ENCODE measurements at places on chromosomes 1 and 21.

DNA sequence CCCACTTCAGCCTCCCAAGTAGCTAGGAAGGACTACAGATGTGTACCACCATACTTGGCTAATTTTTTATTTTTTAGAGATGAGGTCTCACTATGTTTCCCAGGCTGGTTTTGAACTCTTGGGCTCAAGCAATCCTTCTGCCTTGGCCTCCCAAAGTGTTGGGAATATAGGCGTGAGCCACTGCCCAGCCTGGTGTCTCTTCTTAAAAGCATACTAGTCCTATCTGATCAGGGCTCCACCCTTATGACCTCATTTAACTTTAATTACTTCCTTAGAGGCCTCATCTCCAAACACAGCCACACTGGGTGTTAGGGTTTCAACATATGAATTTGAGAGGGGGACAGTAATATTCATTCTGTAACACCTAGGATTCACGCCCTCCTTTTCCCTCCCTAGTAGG lies 130.9 kb downstream of the GLIS1 start:
- DNase-seq, result no peak

DNA sequence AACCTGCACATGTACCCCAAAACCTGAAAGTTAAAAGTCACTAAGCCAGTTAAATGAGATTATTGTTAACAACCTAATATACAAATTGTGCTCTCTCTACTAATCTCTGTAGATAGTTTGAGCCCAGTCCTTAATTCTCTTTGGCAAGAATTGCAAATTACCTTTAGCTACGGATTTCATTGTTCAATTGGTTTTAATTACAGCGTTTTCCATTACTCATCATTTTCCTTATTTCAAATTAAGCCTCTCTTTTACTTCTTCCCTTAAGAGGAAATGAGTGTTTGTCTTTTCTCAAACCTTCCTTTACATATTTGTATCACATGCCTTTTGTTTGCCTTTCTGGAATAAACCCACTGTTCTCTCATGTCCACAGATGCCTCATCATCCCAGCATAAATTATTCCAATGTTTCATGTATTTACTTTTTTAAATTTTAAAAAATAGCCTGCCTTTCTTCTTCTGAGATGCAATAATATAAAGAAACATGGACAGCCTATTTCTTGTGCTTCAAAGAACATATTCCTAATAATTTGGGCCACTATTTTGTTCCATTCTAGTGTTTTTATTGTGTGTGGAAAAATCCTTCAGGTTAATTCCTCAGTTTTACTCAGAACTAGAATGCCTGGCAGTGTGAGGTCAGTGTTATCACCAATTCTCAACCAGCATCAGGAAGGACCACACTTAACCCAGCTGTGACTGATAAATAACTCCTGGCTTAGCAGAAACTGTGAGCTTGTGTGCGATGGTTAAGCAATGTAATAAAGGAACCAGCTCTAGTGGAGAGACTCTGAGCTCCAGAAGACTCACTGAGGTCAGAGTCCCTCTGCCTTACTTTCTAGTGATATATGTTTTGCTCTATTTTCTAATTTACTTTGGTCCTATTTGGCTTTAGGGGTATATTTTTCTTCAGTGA lies 600.5 kb downstream of the LTN1 start:
- DNase-seq, result no peak

DNA sequence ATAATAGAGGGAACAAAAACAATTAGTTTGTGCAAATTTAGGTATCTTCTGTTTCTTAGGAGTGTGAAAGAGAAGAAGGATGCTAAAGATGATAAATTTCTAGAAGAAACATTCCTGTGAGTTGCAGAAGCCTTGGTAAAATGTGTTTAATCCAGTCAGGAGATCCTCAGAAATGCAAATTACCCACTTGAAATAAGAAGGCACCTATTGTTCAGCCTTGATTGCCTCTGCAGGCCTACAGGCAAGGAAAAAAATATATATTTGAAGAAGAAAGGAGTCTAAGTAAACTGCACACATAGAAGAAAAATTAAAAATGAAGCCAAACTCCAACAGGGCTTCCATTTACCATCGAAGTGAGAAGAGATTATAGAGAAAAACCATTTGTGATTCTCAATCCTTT lies 51.0 kb upstream of the LHX8 start:
- no peak for DNase-seq

- peak; percentile 47 for DNase-seq
Observed at GRCh38 chr1:119327450-119328155, 41.0 kb upstream of the HAO2 start.

GRCh38 chr1:9449976-9450696 lies 89.1 kb upstream of the SLC25A33 start:
- DNase-seq, result no peak

GRCh38 chr1:56520016-56520601 lies 59.3 kb downstream of the PLPP3 start:
- no peak for DNase-seq

- peak; percentile 10 for DNase-seq
Observed at GRCh38 chr1:3915551-3916121, 15.6 kb upstream of the C1orf174 start.

DNA sequence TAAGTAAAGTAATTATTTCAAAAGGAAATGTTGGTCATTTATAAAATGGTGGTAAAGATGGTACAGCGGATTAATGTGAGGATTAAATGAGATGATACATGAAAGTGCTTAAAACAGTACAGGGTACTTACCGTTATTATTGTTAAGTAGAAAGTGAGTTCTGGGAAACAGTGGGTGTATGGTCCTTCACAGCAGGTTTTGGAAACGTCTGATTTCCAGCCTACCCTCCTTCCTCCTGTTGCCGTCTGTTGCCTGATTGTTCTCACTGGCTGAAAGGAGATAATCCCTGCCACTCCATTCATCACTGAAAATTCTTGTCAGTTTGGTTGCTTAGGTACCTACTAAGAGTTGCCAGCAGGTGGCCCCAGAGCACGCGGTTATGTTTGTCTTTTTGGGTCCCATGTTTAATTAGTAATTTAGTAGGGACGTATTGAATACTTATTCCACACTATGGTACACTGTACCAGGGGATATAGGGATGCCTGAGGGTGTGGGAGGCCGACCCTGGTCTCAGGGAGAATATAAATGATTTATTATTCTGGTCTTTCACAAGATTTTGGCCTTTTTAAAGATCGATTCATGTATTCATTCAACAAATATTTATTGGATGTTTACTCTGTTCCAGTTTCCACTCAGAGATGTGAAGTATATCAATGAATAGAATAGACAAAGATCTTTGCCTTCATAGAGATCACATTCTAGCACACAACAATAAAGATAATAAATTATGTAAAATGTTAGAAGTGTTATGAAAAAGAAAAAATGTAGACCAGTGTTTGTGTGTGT lies 30.8 kb upstream of the RPTN start:
- DNase-seq, result peak; percentile 67

- no peak for DNase-seq
Observed at GRCh38 chr1:211591980-211592493, 13.1 kb upstream of the SLC30A1 start.

DNA sequence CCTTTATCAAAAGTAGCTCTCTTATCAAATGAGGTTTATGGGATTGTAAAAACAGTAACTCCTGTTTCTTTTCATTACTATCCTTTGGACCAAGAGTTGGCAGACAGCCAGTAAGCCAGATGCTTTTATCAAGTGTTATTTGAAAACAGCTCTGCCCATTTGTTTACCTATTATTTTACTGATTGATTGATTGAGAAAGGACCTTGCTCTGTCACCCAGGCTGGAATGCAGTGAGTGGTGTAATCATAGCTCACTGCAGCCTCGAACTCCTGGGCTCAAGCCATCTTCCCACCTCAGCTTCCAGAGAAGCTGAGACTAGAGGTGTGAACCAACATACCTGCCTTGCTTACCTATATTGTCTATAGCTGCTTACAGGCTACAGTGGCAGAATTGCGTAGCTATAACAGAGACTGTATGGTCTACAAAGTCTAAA lies 3.6 kb downstream of the PRKAB2 start:
- no peak for DNase-seq

DNA sequence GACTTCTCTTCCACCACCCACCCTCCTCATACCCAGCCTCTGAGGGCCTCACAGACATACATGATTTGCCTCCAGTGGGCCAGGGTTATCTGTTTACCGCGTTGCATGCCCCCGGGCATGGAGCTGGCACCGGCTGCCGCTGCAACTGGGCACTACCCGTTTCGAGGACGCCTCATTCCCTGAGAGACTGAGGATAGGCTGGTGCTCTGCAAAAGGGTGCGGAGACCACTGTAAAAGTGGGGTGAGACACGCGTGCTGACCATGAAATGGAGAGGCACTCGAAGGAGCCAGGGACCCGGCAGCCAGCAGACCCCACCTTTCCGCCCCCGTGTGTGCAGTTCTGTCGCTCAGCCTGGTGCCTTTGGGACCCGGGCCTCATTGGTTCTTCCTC lies 20.6 kb downstream of the TP73 start:
- no peak for DNase-seq

GRCh38 chr1:19725606-19726005 lies 60.9 kb downstream of the HTR6 start:
- DNase-seq, result no peak

DNA sequence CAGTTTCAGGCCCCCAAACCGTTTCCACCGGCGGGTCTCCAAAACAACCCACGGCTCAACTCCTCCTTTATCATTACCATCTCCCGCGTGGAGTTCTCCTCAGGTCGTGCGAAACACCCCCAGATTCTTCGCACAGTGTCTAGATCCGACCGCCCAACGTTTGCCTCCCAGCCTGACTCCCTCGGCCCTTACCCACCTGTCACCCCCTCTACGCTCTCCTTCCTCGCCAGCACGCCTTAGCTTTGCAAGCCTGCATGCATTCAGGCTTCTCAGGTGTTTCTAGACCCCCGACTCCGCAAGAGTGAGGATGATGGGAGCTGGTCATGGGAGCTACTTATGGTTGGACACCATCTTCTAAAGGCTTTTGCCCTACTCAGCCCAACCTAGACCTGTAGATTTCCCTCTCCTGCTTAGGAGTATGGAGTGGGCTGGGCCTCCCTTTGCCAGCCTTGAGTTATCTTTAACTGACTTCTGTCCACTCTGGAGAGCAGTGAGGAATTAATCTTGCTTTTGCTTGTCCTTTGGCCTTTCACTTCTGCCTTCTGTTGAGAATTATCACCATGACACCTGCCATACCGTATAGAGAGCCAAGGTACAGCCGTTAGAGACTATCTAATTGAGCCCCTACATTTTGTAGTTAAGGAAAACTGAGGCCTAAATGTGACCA lies 865 bp downstream of the ATP5IF1 start:
- no peak for DNase-seq

- DNase-seq, result no peak
Observed at GRCh38 chr1:27979151-27979858, 19.5 kb downstream of the XKR8 start.

DNA sequence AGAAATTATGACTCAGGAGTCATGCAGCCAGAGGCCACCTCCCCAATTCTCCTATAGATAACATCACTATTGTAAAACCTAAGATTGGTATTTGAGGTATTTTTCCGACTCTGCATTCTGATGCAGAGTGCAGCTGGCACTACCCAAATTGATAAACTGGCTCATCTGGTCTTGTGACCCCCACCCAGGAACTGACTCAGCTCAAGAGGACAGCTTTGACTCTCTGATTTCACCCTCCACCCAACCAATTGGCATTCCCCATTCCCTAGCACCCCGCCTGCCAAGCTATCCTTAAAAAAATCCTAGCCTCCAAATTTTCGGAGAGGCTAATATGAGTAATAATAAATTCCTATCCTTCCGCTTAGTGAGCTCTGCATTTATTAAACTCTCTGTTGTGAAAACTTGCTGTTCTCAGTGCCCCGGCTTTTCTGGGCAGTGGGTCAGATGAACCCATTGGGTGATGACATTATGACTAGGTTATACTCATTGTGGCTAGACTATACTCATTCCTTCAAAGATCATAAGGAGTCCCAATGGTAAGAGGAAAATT lies 39.4 kb upstream of the EPS15 start:
- DNase-seq, result no peak

Measured in activated naive CD8-positive, alpha-beta T cell treated with anti-CD3 and anti-CD28 coated beads, Interleukin-2, amount 10 ng/mL, durations not matched to agents 7 days and 5 days (primary cell).